Fibroblast of lung (primary cell): ENCODE measurements at places on chromosomes 7 and 10. TPM values are rescaled to one million over a fixed set of nuclear protein-coding genes. Genes with fewer than 3 reads are reported as not detected.

SAMD9L gene
- total RNA-seq: 15.7 and 23.9 TPM in 2 replicates

KCNMA1 gene
- 103 and 138 TPM in 2 replicates for total RNA-seq

CDK14 gene
- 36.0 and 41.1 TPM in 2 replicates for total RNA-seq

SLC26A5 gene
- total RNA-seq: not detected in 2 replicates

PRTFDC1 gene
- total RNA-seq: 18.5 and 26.9 TPM in 2 replicates

AKR1D1 gene
- total RNA-seq: not detected in 2 replicates

GRCh38 chr7:106679153-106679931 is 18.4 kb upstream of the CCDC71L start:
- H3K4me1 ChIP-seq: no peaks in the 10 kb centered on the region
- peak; percentile 63 for DNase-seq
- H3K27ac ChIP-seq: no peak overlapping the region

DNA sequence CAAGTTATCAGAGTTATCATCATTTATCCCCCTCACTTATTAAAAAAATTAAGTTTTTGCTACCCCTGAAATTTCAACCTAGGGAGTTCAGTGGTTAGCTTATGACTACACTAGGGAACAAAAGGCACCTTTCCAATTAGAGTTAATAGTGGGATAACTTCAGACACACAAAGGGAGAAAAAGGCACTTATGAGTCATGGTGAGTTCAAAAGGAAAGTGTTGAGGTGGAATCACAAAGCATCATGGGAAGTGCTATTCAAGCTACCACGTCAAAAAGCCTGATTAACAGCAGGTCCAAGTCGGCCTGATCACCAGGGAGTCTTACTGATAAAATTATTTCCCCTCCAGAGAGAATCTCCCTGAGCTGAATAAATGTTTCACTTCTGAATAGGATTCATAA is 165.7 kb downstream of the C7orf25 start:
- peak; percentile 43 for DNase-seq
- no peak overlapping the region for H3K27ac ChIP-seq
- no peaks in the 10 kb centered on the region for H3K4me1 ChIP-seq
- no peaks in the 10 kb centered on the region for H3K36me3 ChIP-seq

DNA sequence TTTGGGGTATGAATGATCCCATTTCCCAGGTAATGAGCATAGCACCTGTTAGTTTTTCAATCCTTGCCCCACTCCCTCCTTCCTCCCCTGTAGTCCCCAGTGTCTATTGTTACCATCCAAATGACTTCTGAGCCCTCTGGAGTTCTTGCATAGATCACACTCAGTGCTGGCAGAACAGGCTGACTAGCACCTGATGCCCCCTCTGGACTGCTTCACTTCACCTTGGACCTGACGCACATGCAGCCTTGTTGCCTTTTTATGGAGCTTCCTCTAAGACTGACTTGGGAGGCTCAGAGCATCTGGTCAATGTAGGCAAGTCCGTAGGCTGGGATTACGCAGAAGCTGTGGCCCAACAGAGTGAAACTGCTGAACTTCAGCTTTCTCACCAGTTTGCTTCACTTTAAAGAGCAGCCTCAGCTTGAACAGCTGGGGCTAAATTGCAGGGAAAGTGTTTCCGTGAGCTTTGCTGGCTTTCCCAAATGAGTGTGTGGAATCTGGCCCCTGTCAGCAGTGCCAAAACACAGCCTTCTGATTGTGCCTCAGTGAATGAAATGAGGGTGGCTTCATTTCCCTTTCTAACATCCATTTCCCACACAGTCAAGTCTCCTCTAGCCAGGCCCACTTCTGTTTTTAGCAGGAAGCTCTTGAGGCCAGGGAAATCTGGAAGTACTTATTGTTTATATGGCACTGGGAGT is 48.5 kb downstream of the NXPH1 start:
- H3K4me1 ChIP-seq: no peaks in the 10 kb centered on the region
- no peaks in the 10 kb centered on the region for H3K27me3 ChIP-seq
- DNase-seq: no peak
- H3K27ac ChIP-seq: no peak overlapping the region

GRCh38 chr10:57769298-57769697 is 498.4 kb downstream of the IPMK start:
- no peak overlapping the region for H3K4me3 ChIP-seq
- H3K4me1 ChIP-seq: no peaks in the 10 kb centered on the region
- no peaks in the 10 kb centered on the region for H3K36me3 ChIP-seq
